ENCODE measurements at places on chromosomes 5 and 9.
A peak's percentile ranks its signal among the peaks of the same experiment; 100 is the strongest.

DNA sequence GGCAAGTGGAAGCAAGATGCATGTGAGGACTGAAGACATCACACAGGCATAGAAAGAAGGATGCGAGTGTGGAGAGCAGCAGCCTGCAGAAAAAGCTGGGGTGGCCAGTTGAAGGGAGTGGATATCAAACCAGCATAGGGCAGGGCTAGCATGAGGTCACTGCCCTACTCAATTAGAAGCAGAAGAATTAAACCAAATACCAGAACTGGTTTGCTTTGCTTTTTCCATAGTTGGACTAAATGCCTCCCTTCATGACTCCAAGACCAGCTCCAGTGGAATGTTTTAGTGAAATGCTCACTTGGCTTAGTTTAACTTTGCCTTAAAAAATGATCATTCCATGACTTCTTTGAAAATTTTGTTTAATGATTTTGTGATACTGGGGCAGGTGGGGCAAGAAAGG is 45.8 kb downstream of the TMEM167A start:
- DNase-seq: no peak

DNA sequence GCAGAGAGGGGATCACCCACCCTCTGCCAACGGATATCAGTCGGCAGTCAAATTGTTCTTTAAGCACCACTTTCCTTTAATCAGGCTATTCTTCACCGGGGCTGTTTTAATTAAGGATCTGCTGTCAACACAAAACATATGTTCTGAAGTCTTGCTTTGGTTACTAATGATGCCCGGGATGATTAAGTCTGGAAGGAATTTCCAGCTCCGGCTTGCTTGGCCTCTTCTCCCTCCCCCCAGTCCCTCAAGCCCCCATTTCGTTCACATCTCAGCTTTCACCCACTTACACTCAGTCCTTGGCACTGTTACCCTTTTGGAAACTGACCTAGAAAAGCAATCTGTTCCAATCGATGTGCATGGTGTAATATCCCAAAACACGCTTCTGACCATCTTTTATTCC is 74.7 kb downstream of the MSX2 start:
- no peak for DNase-seq

GRCh38 chr9:76828447-76828846 is 64.2 kb downstream of the PCA3 start:
- no peak for DNase-seq

DNA sequence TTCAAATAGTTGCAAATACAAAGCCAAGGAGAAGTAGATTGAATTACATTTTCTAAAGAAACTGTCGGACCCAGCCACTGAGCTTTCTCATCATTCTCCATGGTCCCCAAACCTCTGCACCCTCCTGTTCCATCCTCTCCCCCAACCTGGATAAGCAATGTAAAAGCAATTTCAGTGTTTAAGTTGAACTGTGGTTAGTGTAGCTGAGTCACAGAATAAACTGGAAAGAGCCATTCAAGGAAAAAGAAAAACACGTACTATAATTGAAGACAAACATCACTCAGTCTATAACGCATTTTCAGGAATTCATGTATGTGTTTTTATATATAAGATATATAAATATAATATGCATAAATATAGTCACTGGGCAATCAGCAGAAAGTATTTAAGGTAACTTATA is 54.1 kb upstream of the TMEM161B start:
- DNase-seq: no peak

DNA sequence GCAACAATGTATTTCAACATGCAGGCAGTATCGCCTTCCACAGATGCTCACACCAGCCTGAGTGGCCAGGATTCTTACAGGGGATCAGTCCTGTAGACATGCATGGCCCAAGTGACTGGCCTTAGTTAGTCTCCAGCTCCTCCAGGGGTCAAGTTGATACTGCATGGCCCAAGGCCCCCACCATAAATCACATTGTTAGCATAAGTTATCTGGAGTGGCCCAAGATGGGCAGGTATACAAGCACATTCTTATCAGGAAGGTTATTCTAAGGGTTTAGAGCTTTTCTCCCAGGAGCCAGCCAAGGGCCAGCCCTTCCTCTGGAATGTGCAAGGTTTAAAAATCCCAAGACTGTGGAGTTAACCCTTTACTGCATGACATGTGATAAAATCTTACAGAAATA is 230.9 kb upstream of the NFIL3 start:
- DNase-seq: no peak

GRCh38 chr5:40754381-40755092 is 1.2 kb downstream of the TTC33 start:
- DNase-seq: no peak

DNA sequence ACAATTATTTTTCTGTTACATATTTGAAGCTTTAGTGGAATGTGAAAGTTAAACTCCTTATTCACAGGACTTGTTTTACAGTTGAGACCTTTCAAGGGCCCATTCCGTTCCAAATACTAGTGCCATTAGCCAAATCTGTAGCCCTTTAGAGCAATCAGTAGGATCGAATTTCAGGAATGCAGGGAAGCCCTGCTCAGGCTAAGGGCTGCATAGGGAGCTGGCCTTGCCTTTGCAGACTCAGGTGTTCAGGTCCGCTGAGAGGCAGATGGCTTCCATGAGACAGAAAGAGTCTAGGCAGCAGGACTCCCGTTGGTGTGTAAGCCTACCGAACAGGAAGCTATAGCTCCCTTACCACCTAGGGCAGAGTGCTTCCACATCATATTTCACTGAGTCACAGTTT is 150.1 kb upstream of the SLC27A6 start:
- DNase-seq: no peak

- DNase-seq: no peak
Measured at GRCh38 chr9:87883274-87883673, 597 bp downstream of the SPATA31E1 start.

- no peak for DNase-seq
Measured at GRCh38 chr5:35345222-35345621, 114.9 kb upstream of the PRLR start.

GRCh38 chr5:85512896-85513295 is 1104.8 kb upstream of the COX7C start:
- DNase-seq: no peak

DNA sequence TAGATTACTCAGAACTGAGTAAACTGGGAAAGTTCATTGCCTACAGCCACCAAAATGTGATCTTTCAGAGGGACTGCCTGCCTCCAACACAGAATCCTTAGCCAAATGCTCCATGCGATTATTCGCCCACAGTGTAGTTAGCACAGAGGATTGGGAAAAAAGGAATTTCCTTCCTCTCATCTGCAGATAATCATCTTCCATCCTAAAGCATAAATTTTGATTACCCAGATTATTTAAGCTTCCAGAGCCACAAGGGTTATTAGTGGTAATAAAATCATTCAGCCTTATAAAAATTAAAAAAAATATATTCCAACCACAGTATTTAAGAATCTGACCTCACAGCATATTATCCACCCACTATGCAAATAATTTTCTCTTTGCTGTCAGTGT is 285.3 kb upstream of the GRAMD2B start:
- DNase-seq: no peak

GRCh38 chr9:78044886-78045285 is 13.3 kb upstream of the GNAQ start:
- no peak for DNase-seq

GRCh38 chr5:157252711-157253465 is 13.0 kb upstream of the CYFIP2 start:
- DNase-seq: no peak

DNA sequence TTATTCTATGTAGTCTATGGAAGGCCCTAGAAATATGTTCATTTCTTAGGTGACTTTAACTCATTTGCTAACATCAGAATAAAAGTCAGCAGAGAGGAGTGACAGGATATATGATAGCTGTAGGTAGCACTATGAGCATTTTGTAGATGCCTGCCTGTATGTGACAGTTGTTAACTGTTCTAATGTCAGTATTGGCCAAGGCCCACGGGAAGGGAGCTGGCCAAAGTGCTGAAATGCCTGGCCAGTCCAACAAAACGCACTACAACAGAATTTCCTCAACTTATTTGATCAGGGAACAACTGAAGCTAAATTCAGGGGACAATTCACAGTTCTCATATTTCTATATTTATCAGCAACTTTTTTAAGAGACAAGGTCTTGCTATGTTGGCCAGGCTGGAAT is 20.8 kb downstream of the SV2C start:
- peak; percentile 72 for DNase-seq

DNA sequence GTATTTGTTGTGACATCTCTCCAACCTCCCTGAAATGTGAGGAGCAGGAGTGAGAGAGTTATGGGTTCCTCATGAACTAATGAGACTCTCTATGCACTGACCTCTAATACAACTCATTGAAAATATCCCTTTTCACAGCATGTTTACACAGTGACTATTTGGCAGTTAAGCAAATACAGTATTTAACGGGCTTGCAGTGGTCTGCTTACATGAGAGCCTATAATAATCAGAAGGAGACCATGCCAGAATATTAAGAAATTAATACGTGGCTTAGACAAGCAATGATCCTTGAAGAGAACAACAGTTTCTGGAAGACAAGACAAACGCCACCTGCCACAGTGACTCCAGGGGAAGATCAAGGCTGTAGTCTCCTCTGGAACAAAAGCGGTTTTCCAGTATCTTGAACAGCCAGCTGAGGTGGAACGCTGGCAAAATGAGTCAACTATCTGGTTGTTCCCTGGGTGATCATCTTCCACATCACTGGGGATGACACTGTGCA is 424.5 kb downstream of the DMAC1 start:
- no peak for DNase-seq

DNA sequence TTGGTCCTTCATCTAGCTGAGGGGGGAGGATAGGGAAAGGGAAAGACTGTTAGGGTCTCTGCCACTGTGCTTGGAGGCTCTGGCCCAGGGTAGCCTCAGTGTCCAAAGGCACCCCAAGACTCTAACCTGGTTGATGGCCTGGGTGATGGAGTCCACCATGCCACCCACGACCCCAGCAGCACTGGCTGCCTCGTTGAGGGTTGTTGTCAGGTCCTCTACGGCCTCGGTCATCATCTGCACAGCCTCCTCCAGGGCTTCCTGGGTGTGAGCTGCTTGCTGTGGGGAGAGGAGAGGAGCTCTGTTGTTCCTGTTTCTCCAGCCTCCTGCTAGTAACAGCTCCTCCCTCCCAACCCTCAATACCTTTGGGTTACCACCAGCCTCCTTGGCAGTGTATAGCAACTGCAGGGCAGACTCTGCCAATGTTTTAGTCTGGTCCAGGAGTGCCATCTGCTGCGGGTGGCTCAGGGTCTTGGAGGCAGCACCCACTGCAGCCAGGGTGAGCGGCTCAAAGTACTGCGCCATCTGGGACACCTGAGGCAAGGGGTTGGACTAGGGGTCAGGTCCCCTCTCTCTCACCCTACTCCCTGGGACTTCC is 16.2 kb upstream of the TPM2 start:
- no peak for DNase-seq

DNA sequence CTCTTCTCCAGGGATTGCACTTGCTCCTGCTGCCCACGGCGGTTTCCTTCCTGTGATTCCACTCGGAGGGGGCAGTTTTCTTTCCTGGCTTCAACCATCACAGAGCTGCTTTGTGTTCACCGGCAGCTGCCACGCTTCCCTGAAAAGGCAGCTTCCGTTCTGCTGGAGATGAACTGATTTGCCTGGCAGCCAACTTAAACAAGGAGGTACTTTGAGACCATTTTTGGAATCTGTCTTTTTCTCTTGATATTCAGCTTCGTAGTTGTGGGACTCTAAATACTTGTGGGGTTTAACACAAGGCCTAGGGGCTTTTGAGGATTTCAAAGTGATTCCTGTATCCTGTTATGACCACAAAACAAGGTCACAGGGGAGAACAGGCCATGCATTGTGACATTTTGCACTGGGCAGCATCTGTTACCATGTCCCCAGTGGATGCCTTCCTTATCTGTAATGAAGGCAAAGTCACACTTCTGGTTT is 192.0 kb downstream of the MTRR start:
- no peak for DNase-seq

- no peak for DNase-seq
Measured at GRCh38 chr5:74031536-74031935, 405.5 kb downstream of the ARHGEF28 start.

DNA sequence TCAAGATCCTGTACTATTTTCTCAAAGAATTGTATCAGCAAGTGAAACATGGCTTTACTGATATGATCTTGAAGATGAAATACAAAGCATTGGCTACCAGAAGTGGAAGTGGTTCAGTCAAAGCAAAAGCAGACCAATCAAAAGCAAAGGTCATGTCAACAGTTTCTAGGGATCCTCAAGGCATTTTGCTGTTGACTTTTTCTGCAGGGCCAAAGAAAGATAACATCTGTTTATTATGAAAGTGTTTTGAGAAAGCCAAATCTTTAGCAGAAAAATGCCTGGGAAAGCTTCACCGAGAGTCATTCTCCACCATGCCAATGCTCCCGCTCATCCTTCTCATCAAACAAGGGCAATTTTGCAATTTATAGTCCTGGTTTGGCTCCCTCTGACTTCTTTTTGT is 90.3 kb upstream of the ACO1 start:
- DNase-seq: no peak

DNA sequence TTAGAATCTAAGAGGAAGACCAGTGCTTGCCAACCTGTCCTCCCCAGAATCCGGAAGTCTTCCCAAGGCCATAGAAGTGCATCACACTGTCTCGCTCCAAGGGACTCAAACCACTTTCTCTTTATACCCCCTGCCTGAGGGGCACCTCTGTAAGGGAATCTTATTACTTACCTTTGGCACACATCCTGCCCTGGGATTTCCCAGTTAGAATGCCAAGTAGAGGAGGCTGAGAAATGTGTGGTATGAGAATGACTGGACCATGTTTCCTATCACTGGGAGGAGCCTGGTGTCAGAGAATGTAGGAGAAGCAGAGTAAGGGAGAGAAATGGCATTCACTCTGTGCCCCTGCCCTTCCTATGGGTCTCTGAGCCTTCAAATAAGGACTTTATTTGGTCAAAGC is 85.8 kb downstream of the AOPEP start:
- DNase-seq: no peak

DNA sequence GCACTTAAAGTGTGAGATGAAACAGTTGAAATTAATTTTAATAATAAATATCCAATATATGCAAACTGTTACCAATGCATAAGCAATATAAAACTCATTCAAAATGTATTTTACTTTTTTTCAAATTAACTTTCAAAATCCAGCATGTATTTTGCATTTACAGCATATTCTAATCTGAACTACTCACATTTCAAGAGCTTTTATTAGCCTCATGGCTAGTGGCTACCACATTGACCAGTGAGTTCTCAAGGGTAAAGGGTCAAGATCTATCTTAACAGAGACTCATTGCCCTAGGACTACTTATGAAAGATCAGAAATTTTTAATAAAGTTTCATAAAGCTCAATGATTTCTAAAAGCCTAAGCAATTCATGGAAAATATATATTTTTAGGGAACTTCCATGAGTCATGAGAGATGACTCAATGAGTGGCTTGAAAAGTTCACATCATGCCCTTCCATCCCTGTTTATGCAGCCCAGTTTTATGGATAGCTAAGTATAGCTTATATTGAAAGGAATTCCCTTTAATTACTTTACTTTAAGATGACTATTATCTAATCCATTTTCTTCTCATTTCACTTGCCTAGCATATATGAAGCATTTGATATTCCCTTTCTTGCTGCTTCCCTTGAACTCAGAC is 608.6 kb downstream of the SLCO4C1 start:
- DNase-seq: no peak

- no peak for DNase-seq
Measured at GRCh38 chr9:135732569-135733257, 30.7 kb downstream of the KCNT1 start.

- DNase-seq: no peak
Measured at GRCh38 chr9:113910036-113910639, 34.0 kb downstream of the ZNF618 start.
